CD4-positive, alpha-beta T cell treated with Interleukin-6 for 4 hours (primary cell): ENCODE measurements at places on chromosomes 7 and 10.

- peak; percentile 65 for DNase-seq
These were observed 509 bp downstream of the AHR start for GRCh38 chr7:17298840-17299482.

DNA sequence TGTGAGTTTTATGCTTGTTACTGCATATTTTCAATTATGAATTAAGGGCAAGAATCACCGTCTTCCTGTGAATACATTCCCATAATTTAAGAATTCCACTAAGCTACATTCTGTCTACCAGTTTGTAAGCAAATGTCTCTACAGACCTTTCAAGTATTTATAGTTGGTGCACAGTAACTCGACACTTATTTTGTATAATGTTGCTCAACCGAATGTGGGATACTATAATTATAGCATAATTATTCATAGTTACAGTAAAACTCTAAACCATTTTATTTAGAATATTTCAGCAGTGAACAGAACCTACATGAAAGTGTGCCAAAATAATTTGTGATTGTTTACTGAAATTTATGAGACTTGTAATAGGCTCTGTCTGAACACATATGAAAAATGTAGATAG lies 17.3 kb upstream of the CUBN start:
- DNase-seq = no peak

GRCh38 chr7:44306606-44307005 lies 18.8 kb downstream of the CAMK2B start:
- DNase-seq = no peak

DNA sequence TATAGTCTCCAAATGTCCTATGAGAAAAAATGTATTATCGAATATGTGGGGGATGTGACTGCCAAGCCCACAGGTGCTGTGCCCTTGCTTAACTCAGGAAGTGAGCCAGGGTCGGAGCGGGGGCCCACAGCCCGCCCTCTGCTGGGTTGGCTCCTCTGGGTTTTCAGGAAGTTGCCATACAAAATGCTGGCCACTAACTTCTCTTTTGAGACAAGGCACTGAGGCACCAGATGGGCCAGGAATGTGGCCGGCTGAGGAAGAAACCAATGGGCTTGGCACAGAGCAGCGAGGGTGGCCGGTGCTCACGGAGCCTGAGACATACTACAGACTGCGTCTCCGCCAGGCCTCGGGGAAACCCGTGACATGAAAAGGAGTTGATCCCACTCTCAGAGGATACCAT lies 58.9 kb downstream of the FAM53B start:
- DNase-seq = peak; percentile 49

GRCh38 chr10:110413049-110413783 lies 84.5 kb upstream of the DUSP5 start:
- DNase-seq = no peak

GRCh38 chr7:137931823-137932222 lies 70.1 kb downstream of the CREB3L2 start:
- DNase-seq = no peak
